ENCODE measurements at places on chromosomes 1 and 21.

DNA sequence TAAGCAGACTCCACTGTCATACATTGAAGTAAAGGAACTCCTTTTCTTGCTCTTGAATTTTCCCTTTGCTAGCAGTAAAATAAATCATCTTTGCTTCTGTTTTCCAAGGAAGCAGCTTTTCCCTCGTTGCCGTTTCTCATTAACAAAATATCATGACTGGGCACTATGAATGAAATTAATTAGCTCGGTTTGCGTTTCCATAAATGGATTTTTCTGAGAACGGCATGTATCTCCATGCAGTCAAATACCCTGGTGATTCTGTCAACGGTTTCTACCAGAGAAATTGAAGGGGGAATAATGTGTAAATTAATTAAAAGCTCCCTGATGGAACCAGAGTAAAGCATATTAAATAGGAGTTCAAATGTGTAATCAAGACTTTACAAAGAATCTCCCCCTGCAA lies 265.1 kb downstream of the LRRC40 start:
- no peak for DNase-seq

DNA sequence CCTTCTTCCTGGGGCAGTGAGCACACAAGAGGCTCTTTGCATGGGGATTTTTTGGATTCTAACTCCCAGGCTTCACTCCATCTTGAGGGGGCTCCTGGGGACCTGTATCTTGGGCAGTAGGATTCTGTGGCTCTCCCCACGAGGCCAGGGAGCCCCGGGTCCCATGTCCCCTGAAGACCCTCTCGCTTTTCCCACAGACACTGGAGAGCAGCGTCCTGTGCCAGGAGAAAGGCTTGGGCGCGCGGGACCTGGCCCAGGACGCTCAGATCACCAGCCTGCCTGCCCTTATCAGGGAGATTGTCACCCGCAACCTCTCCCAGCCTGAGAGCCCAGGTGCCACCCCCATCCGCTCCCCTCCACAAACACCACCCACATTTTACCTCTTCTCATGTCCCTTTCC lies 735 bp downstream of the CROCC start:
- no peak for DNase-seq

DNA sequence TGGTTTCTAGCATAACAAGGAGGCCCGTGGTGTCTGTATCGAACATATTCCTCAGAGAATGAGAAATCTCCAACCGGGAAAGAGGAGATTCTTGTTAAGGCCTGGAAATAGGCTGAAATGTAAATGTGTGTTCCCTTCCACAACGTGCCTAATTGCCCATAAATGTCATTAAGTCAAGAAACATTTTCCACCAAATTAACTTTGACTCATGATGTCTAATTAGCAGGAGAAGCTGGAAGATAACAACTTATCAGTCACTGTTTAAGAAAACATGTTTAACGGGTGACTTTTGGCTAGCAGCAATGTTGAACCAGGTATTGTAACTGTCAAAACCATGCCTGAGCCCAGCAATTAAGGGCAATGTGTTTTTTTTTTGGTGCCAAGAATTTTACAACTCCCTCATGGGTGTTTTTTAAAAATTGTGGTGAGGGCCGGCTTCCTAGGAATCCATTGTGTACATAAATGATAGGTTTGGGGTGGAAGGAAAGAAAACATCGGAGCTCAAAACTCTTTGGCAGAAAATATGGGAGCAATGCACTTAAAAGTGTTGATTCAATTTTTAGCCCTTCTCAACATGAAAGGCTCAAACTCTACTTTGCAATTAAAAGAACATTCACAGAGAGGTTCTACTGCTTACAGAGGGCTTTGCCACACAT lies 67.0 kb downstream of the OLIG1 start:
- DNase-seq = no peak

GRCh38 chr1:58031416-58031815 lies 515.1 kb downstream of the OMA1 start:
- DNase-seq = no peak

DNA sequence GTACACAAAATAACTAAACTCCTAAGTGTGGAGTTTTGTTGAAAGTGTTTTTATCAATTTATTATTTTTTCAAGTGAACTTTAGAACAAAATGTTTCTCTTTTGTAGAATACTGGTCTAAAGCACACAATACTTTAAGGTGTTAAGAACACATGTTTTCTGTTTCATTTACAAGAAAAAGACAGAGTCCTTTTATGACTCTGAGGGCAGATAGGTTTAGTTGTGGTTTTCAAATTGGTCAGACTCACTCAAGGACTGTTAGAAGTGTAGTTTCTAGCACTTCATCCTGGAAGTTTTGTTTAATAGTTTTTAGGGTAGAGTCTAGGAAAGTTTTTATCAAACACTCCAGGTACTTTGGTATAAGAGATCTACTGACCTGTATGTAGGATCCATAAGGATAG lies 376.5 kb downstream of the LRRIQ3 start:
- no peak for DNase-seq

- no peak for DNase-seq
Observed at GRCh38 chr1:63799820-63800219, 26.0 kb downstream of the ROR1 start.

DNA sequence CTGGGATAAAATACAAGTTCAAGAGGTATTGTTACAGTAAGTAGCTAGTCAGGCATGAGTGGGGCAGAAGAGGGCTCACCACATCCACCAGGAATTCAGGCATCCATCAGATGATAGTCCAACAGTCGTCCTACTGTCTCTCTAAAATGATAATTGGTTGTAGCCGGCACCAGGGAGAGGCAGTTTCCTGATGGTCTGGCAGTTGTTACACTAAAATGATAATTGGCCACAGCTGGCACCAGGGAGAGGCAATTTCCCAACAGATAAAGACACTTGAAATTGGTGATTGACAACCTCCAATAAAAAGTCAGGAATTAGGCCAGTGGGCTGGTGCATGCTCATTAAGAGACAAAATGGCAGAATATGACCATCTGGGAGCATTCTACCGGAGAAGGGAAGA lies 545.8 kb downstream of the AMY1C start:
- no peak for DNase-seq

Data from stimulated activated CD8-positive, alpha-beta memory T cell treated with anti-CD3 and anti-CD28 coated beads, Interleukin-7, amount 100 ng/mL, for 1 hour (primary cell).